ENCODE measurements at places on chromosomes 4 and X.

DNA sequence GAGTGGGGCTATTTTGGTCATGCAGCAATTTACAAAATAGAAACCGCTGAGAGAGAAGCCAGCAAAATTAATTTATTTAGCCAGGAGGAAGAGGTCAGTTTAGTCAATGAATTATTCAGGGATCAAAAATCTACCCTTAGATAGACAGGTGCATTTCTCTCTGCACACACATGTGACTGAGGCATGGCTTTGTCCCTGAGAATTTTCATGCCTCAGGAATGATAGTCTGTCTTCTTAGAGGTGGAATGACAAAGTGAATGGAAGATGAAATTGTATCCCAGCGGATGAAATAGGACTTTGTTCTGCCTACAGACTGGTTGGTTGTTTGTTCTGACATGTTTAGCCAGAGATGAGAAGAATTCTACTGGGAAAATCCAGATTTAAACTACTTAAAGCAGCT, 46.0 kb downstream of the ANKRD50 start:
- DNase-seq: no peak

DNA sequence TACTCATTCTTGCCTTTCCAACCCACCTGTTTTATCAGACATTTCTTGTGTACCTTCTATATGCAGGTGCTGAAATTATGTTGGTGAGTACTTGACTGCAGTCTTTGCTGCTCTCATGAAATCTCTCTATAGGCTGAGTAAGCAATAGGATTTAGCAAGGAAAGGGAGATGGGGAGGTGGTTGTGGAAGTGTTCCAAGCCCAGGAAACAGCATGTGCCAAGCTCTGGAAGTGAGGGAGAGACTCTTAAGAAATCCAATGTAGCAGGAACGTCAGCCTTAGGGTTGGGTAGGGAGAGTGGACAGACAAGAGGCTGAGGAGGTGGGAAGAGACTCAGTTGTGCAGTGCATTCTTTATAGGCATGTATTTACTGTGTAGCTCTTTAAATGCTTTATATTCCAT, 5.6 kb downstream of the SEPTIN11 start:
- DNase-seq: no peak

DNA sequence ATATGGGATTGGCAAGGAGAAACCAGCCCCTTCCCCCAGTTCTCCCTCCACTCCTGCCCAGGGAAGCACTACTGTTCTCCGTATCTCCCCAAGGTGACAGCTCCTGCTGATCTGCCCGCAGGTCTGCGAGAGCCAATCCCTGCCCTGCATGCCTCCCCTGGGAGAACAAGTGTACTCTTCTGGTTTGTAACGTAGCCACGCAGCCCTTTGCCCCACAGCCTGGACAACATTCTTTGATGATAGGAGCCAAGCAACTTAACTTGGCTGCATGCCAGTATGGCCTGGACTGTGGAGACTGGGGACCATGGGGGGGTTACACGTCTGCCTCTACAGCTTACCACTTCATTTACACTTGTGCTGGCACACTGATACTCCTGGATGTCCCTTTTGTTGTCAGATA, 2.0 kb downstream of the STBD1 start:
- DNase-seq: no peak

DNA sequence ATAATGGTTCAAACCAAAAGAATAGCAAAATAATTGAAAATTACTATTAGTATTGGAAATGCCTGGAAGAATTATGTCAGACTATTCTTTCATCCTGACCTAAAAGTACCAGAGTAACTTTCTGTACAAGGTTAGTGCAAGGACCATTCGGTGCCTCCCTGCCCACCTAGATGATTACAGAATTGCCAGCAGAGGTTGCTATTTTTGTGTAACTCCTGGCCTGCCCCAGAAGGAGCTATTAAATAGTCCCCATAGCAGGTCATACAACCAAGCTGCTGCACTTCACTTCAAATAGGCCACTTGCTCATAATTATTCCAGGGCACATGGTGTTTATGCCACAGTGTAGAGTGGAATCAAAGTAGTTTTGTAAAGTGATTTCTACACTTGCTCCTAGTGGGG, 831.1 kb upstream of the PABPC4L start:
- DNase-seq: no peak

- no peak for DNase-seq
These were observed 420.3 kb downstream of the FAT4 start for GRCh38 chr4:125735102-125735501.

GRCh38 chr4:121676345-121677075, 20.3 kb downstream of the ANXA5 start:
- DNase-seq: no peak

- no peak for DNase-seq
These were observed 201.9 kb upstream of the BOD1L1 start for GRCh38 chr4:13829457-13829856.

DNA sequence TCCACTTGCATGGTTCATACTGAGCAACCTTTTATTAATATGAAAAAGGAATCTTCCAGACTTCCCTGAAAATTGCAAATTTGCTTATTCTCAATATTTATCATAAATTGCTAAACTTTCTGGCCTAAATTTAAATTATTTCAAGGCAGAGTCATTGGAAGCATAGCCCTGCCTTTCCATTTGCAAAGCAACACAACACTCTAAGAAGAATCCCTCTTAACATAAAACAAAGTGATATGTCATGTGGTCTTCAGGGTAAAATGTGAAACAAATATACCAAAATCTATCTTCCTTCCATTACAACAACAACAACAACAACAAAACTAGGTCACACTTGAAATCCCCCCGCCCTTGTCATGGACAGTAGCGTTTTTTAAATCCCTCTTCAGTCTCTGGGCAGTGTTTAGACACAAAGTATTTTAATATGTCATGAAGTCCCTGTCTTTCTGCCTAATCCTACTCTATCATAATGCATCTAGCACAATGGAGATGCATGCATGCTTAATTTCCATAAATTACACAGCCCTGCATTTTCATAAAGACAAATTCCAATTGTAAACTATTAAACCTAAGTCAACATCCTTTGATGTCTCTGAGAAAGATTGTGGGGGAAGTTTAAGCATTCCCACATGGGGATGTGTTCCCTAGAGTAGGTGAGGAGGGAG, 668.9 kb upstream of the LCORL start:
- DNase-seq: no peak

- DNase-seq: no peak
These were observed 70.7 kb downstream of the DOCK11 start for GRCh38 chrX:118566359-118566758.

GRCh38 chrX:24982306-24982965, 33.3 kb downstream of the ARX start:
- no peak for DNase-seq

DNA sequence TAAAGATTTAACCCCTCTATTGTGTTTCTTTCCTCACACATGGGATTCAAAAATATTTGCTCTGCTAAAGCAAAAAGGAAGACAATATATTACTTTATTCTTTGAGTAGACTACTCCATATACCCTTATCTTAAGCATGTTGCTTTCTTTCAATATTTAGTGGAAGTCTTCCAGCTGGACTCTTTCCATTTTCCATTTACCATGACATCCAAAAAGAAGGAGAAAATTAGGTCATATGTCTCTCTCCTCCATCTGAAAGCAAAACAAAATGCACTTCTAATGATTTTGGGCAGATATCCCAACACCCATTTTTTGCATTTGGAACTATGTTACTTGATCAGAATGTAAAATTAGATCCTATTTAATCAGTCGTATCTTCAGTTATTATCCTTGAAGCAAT, 1336.5 kb downstream of the PCDH19 start:
- no peak for DNase-seq

DNA sequence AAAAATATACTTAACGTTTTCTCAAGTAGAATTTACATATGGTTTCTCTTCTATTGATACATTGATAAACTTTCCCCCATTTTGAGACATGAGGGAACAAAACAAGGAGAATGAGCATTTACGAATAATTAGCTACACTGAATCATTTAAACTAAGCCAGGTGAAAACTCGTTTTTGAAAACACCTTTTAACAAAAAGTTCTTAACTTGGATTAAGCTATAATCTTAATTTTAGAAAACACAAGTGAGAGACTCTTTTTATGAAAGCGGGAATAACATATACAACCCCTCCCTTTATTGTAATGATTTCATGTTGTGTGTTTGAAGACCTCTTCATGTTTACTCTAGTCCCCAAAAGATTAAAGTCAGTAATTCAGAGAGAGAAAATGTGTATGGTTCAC, 20.1 kb downstream of the PDLIM3 start:
- DNase-seq: no peak

DNA sequence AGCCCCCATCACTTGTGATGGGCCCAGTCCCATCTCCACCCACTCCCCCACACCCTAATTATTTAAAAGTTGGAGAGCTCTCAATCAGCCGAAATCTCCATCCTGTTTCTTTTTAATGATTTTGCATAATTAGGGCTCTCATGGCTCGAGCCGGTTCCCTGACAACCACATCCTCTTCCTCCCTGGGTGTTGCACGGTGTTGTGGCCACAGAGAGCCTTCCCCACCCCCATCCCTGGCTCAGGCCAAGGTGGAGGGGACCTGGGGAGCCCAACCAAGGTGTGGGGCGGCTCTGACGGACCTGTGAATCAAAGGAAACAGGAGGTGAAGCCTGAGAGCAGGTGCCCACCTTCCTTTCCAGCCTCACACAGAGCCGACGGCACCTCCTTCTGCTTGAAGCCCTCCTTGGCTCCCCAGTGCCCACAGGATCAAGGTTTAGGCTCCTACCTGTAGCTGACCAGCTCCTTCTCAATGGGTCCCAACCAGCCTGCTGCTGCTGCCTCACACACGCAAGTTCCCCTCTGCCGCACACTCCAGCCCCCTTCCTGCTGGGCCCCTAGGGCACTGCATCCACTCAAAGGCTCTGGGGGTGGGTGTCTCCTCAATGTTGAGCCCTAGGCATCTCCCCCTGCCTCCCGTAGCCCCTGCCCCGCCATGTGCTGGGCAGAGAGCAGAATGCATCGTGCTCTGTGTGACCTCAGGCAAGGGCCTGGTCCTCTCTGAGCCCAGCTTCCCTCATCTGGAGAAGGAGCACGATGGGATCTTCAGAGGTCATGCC, 68.7 kb downstream of the WFS1 start:
- no peak for DNase-seq

DNA sequence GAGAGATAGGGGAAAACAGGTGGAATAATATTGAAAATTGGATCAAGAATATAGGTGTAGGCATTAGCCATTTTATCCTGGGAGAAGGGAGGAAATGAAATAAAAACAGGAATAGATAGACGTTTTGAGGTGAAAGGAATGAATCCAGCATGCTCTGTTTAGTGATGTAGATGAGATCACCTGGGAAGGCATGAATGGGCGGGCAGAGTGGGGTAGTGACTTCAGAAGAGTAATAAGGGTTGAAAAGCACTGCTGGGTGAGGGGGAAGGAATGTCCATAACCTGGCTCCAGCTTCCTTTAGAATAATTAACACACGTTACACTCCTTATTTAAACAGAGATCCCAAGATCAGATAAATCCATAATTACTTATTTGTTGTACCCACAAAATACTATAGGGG, 191.1 kb upstream of the ANXA3 start:
- DNase-seq: no peak
